DMS79 (cell line): ENCODE measurements at places on chromosomes 1 and 21.
A peak's percentile ranks its signal among the peaks of the same experiment; 100 is the strongest.

GRCh38 chr1:31725777-31726535 is 22.1 kb upstream of the COL16A1 start:
- DNase-seq, result peak; percentile 72

- DNase-seq, result no peak
These were observed 2.3 kb upstream of the DMRTA2 start for GRCh38 chr1:50425376-50426107.

GRCh38 chr1:18104546-18105100 is 3.0 kb upstream of the IGSF21 start:
- no peak for DNase-seq

DNA sequence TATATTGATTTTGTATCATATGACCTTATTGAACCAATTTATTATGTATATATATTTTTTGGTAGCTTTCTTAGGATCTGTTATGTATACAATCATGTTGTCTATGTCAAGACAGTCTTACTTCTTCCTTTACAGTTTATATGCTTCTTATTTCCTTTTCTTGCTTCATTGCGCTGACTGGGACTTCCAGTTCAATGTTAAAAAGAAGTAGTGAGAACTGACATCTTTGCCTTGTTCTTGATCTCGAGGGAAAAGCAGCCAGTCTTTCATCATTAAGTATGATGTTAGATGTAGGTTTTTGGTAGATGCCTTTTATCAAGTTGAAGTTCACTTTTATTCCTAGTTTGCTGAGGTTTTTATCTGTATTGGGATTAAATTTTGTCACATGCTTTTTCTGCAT is 17.5 kb downstream of the MAN1C1 start:
- DNase-seq, result no peak

DNA sequence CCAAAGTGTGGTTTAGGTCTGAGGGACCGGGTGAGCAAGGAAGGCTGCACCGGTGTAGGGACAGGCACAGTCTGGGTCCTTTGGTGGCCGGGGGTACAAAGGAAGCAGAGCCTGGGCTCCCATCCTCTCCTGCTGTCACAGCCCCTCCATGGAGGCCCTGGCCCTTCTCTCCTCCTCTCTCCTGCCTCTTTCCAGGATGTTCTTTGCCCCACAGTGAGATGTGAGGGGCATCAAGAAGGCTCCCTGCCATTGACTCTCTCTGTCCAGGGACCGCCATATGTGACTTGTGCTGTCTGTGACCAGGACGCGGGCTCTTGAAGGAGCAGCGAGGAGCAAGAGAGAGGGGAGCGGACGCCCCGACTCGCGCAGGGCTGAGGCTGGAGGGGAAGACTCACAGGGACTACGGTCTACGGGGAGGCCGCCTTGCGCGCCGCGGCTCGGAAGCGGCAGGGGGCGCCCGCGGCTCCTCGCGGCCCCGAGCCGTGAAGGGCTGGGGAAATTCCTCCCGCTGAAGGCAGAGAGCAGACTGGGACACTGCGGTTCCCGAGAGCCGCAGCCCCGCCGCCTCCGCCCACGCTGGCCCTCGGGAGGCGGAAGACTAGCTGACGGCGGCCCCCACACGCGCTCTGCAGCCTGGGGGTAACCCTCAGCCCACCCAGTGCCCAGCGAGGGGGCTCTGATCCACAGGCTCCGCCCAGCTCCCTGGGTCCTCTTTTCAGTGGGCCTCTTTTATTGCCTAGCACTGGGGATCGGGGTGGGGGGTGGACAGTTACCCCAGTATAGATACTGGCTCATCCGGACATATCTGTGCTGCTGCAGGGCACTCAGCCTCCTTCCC is 40.8 kb downstream of the MAB21L3 start:
- peak; percentile 40 for DNase-seq

DNA sequence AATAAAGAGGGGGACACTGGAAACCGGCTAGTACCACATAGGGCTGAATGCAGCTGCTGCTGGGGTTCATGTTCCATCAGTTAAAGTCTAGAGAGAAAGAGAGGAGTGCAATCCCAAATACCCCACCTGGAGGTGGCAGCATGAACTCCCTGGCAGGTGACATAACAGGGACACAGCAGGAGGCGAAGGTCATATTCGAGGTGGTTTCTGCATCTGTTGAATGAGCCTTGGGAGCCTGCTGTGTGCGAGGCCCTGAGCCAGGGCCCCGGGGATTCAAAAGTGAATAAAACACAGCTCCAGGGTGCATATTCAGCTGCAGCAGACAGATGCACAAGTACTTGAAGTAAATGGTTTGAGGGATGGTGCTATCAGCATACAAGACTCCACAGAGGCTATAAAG is 456.8 kb downstream of the SETD4 start:
- DNase-seq, result no peak

DNA sequence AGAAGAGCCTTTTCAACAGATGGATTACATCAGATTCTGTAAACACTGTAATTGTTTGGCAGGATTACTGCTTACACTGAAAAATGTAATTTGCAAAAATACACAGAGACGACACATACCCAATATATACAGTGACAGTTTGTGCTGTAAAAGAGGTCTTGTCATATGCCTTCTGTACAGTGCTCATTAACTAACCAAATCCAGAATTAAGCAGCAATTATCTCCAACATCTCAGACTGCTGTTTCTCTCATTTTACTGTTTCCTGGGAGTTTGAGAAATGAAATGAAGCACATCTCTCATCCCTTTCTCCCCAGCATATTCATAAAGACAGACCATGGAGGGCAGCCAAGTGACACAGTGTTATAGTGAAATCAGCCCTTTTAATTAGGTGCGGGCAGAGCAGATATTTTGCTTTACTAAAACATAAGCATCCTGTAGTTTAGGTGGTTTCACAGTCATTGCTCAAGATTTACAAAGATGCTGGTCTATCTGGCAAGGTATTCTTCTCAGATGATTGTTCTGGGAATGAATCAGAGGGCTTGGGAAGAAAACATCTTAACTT is 618.4 kb upstream of the USP24 start:
- no peak for DNase-seq
